ENCODE measurements at places on chromosomes 7 and 10.
A peak's percentile ranks its signal among the peaks of the same experiment; 100 is the strongest.

- peak; percentile 10 for DNase-seq
Observed at GRCh38 chr10:121947343-121948330, 19.8 kb upstream of the ATE1 start.

GRCh38 chr7:83366629-83367028 is 203.9 kb upstream of the PCLO start:
- no peak for DNase-seq

GRCh38 chr10:97921581-97922021 is 72.0 kb downstream of the GOLGA7B start:
- peak; percentile 44 for DNase-seq

GRCh38 chr7:20203316-20203715 is 13.9 kb downstream of the MACC1 start:
- DNase-seq, result no peak
